ENCODE measurements at places on chromosomes 6 and 20.

GRCh38 chr20:61768571-61769285 lies 297.0 kb downstream of the TAF4 start:
- DNase-seq, result no peak
- H3K4me1 ChIP-seq, result no peaks in the 10 kb centered on the region
- no peaks in the 10 kb centered on the region for H3K36me3 ChIP-seq
- H3K27me3 ChIP-seq, result no peaks in the 10 kb centered on the region
- no peak overlapping the region for H3K4me3 ChIP-seq
- no peak overlapping the region for H3K27ac ChIP-seq

DNA sequence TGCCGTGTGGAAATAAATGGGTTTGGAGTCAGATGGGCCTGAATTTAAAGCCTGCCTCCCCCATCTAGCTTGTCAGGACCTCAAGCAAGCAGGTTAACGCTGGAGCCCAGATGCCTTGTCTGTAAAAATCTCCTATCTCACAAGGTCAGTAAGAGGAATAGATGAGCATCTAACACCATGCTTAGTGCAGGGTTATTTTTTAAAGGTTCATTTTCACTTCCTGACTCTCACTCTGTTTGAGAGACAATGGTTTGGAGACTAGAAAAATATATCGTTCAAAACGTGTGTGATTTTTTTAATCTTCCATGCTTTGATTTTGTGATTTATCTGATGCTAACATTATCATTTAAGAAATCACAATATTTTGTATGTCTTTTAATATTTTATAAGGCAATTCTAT lies 114.0 kb upstream of the TAB2 start:
- no peaks in the 10 kb centered on the region for H3K36me3 ChIP-seq
- H3K27ac ChIP-seq, result no peak overlapping the region
- no peaks in the 10 kb centered on the region for H3K4me1 ChIP-seq
- no peak overlapping the region for H3K4me3 ChIP-seq
- H3K27me3 ChIP-seq, result no peaks in the 10 kb centered on the region
- no peak for DNase-seq

- no peaks in the 10 kb centered on the region for H3K4me1 ChIP-seq
- no peak for DNase-seq
- no peak overlapping the region for H3K4me3 ChIP-seq
- H3K27me3 ChIP-seq, result no peaks in the 10 kb centered on the region
Observed at GRCh38 chr6:9710574-9710973, 704.3 kb downstream of the TFAP2A start.

DNA sequence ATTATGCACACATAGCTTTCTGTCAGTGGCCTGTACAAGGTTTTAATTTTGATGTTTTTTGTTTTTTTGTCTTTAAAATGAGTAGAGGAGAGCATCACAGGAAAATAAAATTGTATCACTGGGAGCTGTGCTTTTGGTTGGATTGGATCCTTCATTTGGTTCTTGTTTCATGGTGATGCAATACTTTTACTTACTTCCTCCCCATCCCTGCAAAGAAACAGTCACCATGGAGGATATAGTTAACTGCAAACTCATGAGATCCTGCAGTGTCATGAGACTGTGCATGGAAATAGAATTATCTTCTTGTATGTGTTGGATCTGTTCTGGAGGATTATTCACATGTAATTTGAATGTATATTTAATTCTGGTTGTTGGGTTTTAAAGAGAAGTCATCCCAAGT lies 122.3 kb downstream of the JARID2 start:
- H3K27ac ChIP-seq, result no peak overlapping the region
- DNase-seq, result no peak
- peaks cover 22% of the 10 kb centered on the region for H3K4me1 ChIP-seq
- no peaks in the 10 kb centered on the region for H3K27me3 ChIP-seq

DNA sequence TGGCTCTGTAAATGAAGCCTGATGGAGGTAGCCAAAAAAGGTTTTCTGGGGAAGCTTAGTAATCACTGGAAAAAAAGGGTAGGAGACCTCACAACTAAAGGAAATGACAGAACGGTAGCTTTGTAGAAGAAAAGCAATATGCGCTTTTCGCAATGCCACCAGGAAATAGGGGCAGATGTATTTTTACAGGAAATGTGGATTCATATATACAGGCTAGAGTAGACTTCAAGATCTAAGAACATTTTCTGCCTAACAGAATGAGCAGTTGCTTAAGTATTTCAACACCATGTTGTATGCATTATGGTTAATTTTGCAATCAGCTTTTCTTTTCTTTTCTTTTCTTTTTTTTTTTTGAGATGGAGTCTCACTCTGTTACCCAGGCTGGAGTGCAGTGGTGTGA lies 219.6 kb downstream of the CD83 start:
- H3K27ac ChIP-seq, result no peak overlapping the region
- H3K4me3 ChIP-seq, result no peak overlapping the region
- no peaks in the 10 kb centered on the region for H3K4me1 ChIP-seq
- H3K36me3 ChIP-seq, result no peaks in the 10 kb centered on the region
- no peak for DNase-seq
- H3K27me3 ChIP-seq, result no peaks in the 10 kb centered on the region

GRCh38 chr6:30763155-30763617 lies 18.8 kb upstream of the IER3 start:
- H3K4me3 ChIP-seq, result no peak overlapping the region
- DNase-seq, result no peak
- H3K4me1 ChIP-seq, result peaks cover 14% of the 10 kb centered on the region
- peak overlapping the region; percentile 60 for H3K27ac ChIP-seq
- no peaks in the 10 kb centered on the region for H3K27me3 ChIP-seq

- no peaks in the 10 kb centered on the region for H3K27me3 ChIP-seq
- H3K36me3 ChIP-seq, result no peaks in the 10 kb centered on the region
- no peak overlapping the region for H3K27ac ChIP-seq
- H3K4me1 ChIP-seq, result peaks cover 19% of the 10 kb centered on the region
- H3K4me3 ChIP-seq, result no peak overlapping the region
Observed at GRCh38 chr20:38112261-38112929, 52.7 kb downstream of the TGM2 start.

DNA sequence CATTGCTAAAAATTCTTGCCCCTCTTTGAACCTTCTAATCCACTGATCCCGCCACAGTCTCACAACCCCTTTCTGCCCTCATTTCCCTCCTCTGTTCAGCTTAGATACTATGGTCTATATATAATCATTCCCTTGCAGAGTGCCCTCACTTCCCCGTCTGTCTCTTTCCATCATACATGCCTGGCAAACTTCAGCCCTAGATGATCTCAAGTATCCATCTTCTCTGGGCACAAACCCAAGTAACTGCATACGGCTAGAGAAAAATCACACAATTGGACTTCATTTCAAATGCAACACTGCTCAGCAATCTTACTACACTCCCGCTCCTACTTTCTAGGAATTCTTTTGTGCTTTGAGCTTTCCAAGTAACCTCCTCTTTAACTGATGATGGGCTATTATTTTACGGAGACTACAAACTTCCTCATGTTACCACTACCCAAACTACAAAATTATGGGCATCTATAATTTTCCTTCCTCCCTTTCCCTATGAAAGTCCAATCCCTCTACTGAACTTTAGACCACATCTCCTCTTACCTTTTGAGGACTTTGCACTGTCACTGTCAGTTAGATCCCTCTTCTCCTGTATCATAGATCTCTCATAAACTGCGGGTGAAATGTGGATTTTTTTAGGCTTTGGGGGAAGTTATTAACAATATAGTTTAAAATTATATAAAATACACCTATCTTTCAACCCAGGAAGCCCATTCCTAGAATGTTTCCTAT lies 135.6 kb downstream of the BTBD9 start:
- no peaks in the 10 kb centered on the region for H3K4me1 ChIP-seq
- H3K4me3 ChIP-seq, result no peak overlapping the region
- no peak for DNase-seq
- no peaks in the 10 kb centered on the region for H3K36me3 ChIP-seq

DNA sequence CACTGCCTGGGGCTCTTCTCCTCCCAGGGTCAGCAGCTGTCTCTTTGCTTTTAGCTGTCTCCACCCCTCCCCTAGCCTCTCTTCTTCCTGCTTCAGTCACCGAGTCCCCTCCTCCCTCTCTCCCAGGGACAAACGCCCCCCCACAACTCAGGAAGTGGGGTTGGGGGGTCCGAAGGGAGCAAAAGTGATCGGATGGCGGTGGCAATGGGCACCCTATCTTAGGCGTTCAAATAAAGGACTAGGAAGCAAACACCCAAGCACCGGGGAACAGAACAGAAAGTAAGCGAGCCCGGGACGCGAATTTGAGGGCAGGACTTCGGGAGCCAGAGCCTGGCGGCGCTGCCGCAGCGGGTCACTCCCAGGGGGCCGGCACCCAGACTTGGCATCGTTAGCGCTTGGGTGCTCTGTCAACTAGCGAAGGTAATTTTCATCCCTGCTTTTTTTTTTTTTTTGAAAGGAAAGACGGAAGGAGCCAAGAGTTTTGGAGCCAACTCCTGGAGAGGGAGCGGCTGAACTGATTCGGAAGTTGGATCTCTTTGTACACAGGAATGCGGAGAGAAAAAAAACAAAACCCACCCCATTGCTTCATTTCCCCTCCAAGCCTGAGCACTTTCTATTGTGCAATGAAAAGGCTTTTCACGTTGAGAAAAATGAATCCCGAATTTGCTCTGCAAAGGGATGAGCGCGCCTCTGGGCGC lies 815 bp upstream of the ITPR3 start:
- peak overlapping the region; percentile 96 for H3K27ac ChIP-seq
- peaks cover 7% of the 10 kb centered on the region for H3K27me3 ChIP-seq
- H3K4me3 ChIP-seq, result peak overlapping the region; percentile 64
- no peaks in the 10 kb centered on the region for H3K36me3 ChIP-seq

GRCh38 chr6:149271348-149272340 lies 45.9 kb upstream of the TAB2 start:
- H3K36me3 ChIP-seq, result no peaks in the 10 kb centered on the region
- no peaks in the 10 kb centered on the region for H3K27me3 ChIP-seq
- H3K4me1 ChIP-seq, result peaks cover 3% of the 10 kb centered on the region
- no peak overlapping the region for H3K27ac ChIP-seq
- H3K4me3 ChIP-seq, result no peak overlapping the region
- peak; percentile 28 for DNase-seq

DNA sequence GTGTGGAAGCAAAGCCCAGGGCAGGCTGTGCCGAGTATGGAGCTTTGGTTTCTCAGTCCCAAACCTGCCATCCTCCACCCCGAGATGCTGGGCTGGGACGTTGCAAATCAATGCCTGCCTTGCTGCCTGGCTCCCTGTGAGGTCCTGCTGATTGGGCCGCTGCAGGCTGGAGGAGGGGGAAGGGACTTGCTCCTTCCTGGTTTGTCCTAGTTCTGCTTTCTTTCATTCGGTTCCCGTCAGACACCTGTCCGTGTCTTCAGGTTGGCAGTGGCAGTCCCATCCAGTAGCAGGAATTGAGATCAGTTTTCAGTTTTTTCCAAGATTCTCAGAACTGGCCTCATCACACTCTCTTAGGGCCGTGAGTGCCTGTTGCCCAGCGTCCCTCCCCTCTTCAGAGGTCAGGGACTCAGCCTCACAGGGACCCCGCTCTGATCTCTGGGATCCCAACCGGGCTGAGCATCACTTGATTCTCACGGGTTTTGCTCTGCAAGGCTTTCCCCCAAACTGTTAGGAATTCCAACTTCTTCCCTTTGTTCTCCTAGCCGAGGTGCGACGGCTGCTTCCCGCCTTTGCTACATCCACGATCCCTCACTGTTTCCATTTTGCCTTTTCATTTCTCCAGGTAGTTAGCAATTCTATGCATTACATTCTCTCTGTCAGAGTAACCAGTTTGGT lies 24.2 kb upstream of the TAGAP start:
- H3K27ac ChIP-seq, result no peak overlapping the region
- no peaks in the 10 kb centered on the region for H3K4me1 ChIP-seq
- DNase-seq, result no peak
- no peaks in the 10 kb centered on the region for H3K27me3 ChIP-seq
- H3K4me3 ChIP-seq, result no peak overlapping the region
- no peaks in the 10 kb centered on the region for H3K36me3 ChIP-seq

DNA sequence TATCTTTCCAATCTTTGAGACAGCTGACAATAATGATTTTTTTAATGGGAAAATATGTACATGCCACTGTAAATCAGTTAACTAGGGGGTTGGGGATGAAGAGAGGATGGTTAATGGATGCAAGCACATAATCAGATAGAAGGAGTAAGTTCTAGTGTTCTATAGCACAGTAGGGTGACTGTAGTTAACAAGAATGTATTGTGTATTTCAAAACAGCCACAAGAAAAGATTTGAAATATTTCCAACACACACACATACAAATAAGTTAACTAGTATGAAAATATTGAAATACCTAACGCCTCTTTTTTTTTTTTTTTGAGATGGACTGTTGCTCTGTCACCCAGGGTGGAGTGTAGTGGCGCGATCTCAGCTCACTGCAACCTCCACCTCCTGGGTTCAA lies 153.4 kb upstream of the SALL4 start:
- H3K36me3 ChIP-seq, result no peaks in the 10 kb centered on the region
- no peak overlapping the region for H3K27ac ChIP-seq
- H3K4me3 ChIP-seq, result no peak overlapping the region
- DNase-seq, result no peak
- H3K4me1 ChIP-seq, result peaks cover 6% of the 10 kb centered on the region
- no peaks in the 10 kb centered on the region for H3K27me3 ChIP-seq

- H3K27ac ChIP-seq, result no peak overlapping the region
- no peaks in the 10 kb centered on the region for H3K4me1 ChIP-seq
- no peak overlapping the region for H3K4me3 ChIP-seq
- no peak for DNase-seq
Observed at GRCh38 chr6:1868561-1869261, 259.0 kb downstream of the FOXC1 start.
